ENCODE measurements at places on chromosomes 4 and X.

DNA sequence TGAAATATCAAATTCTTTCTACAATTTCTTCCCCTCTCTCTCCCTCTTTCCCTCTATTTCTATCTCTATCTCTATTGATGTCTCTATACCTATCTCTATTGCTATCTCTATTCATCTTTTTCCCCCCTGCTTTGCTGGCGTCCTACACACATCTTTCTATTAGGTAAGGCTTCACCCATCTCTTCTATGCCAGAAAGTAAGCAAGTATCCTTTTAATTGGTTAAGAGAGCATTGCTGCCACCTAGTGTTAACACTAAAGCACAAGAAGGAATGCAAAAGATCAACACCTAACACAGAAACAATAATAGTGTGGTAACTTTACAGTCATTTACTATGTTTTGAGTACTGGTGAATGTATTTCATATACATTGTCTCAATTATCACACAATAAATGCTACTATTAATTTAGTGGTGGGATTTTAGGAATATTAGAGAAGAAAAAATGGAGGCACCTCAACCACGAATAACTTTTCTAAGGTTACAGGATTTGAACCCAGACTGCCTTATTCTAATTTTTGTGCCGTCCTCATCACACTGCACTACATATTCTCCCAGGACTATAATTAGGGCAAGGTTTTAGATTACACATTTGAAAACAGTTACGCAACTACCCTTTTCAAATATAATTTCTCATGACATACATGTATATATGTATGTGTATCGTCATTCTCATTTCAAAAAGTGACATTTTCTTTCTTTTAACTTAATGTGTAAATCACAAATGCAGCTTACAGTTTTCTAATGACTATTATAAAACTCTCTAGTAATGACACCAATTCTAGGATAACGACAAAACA, 3.7 kb upstream of the C4orf36 start:
- no peak for DNase-seq

DNA sequence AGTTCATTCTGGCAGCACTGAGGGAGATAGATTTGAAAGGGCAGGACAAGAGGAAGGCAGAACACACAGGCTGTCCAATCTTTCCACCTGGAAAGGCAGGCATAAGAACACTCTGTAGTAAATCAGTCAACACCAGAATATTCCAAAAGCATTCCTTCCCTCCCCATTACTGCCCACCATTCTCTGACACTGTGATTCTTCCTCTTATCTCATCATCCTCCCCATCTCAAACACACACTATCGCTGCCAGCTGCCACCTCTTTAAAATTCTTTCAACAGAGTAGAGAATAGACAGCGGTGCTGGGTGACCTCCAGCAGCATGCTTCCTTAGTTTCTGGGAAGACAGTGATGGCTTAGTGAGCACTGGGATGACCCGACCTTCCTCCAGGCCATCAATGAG, 53.7 kb upstream of the MYOZ2 start:
- no peak for DNase-seq

DNA sequence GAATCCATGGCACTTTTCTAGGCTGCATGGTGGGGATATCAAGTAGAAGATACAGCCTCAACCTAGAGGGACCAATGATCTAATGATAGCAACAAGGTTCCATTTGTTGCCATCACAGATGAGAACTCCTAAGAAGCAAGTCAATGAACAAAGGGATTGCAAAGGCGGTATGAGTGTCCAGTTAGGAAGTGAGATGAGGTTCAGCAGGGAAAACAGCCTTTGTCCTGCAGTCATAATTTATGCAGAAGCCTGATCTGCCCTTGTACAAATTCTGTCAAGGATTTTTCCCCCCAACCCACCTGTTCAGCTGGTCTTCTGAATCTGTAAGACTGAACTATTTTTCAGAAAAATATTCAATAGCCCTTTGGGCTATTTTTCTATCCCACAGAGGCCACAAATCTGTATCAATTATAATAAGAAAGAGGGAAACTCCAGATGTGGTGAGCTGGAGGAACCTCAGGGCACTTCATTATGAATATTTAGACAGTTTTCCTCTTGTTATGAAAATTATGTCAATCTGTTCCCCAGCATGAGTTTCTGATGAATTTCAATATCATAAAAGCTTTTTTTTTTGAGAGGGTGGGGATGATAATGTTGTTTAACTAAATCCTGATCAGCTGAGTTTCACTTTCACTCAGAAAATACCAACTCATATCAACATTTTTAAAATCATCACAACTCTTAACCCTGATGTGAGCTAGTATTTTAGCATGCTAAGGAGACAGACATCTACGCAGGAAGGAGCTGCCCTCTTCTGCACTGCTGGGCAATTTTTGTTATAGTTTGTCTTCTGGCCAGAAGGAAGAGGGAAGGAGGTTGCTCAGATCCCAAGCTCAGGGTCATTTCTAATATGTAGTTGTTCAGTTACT, 127.2 kb upstream of the MAP3K15 start:
- no peak for DNase-seq

DNA sequence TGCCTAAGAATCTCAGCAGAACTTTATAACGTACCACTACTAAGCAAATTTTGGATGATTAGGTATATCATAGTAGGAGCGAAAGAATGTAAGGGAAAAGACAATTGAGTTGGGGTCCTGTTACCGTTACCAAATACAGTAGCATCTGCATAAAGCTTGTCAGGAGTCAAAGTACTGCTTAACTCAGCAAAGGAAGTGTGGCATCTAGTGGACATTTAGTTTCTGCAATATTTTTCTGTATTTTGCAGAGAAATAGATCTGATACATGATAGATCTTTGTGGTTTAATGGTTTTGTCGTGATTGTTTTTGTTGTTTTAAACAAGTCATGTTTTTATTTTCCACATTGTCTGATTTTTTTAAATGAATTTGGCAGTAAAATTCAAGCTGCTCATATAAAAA, 81.0 kb upstream of the SMARCAD1 start:
- DNase-seq, result no peak

DNA sequence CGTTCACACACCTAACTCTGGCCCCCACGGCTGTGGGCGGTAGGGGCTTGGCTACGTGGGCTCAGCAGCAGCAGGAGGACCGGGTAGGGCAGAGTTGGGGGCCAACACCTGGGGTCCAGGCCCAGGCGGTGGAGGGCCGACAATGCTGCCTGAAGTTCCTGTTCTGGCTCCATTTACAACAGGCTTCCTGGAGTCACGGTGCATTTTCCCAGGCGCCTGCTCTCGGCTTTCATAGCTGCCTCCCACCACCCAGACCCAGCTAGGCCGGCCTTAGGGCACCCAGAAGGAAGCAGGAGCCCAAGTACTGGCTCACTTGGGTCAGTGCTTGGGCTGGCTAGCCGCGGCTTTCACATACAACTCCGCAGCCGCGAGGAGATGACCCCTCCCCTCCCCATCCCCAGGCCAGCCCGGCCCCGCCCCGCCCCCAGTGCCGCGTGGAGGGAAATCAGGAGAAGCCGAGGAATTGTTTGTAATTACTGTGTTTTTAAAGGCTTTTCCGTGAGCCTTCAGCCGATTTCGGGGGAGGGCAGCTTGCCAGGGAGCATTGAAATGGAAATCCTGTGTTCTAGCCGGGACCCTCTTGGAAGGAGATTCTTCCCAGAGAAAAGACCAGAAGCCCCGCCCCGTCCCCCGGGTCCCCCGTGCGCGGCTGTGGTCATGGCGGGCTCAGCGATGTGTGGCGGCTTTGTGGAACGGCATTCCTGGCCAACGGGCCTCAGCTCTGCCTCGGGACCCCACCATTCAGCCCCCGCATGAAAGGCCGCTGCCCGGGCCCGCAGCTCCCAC, 28.5 kb downstream of the PJA1 start:
- DNase-seq, result no peak

- no peak for DNase-seq
Observed at GRCh38 chr4:41745292-41746024, 3.1 kb downstream of the PHOX2B start.

GRCh38 chrX:70089604-70090297, 27.5 kb downstream of the OTUD6A start:
- no peak for DNase-seq

- DNase-seq, result no peak
Observed at GRCh38 chr4:19557161-19557560, 694.5 kb upstream of the SLIT2 start.

GRCh38 chr4:6354119-6354518, 84.5 kb downstream of the WFS1 start:
- no peak for DNase-seq

- DNase-seq, result no peak
Observed at GRCh38 chrX:150502979-150503897, 65.2 kb upstream of the MTM1 start.

DNA sequence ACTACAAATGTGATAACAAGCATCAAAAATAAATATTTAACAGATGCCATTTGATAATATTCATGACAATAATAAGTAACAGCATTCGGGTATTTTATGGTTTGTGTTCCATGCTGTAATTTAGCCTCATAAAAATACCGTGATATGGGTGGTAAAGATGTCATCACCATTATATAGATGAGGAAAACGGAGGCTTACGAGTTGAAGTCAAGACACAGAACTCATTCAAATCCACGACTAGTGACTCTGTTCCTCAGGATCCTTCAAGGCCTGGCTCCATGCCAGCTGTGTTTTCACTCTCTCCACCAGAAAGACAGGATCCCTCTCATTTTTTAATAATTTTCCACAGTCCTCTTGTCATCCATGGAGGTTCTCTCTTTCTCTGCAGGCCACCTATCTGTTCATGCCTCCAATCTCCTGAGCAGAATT, 94.5 kb downstream of the APBB2 start:
- DNase-seq, result no peak

DNA sequence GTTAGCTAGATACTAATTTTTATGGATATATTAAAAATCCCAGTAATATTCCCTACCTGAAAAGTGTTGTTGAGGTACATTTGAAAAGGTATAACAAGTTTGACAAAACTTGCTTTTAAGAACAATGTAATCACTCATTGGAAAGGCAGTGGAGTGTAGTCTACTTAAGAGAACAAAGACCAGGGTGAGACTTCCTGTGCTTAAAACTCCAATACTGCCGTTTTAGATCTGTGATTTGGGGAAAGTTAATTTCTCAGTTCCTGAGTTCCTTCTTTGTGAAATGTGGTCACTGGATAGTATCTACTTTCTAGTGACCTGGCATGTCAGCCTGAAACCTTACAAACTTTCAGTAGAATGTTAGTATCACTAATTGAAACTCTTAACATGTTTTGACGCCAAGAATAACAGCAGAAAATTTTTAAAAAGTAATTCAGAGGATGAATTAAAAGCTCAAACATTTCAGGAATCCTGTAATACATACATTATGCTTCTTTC, 56.8 kb downstream of the PCDH7 start:
- DNase-seq, result no peak

GRCh38 chr4:22356987-22357596, 158.8 kb downstream of the ADGRA3 start:
- no peak for DNase-seq

GRCh38 chr4:180422989-180423711, 1820.1 kb upstream of the TENM3 start:
- DNase-seq, result no peak

- no peak for DNase-seq
Observed at GRCh38 chr4:158836002-158836369, 67.2 kb downstream of the FNIP2 start.

DNA sequence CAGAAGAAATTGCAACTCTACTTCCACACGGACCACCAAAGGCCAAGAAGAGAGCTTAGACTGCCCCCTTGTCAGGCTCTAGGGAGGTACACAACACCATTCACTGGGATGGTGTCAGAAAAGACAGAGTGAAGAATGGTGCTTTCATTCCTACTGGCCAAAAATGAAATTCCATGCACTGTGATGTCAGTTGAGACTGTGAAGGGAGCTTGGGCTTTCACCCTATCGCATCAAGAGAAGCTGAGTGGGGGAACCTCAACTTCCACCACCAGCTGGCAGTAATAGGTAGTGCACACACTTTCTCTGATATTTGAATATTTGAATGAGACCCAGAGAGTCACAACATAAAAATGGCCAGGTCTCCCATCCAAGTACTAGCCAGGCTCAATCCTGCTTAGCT, 65.9 kb downstream of the ZNF711 start:
- DNase-seq, result no peak

DNA sequence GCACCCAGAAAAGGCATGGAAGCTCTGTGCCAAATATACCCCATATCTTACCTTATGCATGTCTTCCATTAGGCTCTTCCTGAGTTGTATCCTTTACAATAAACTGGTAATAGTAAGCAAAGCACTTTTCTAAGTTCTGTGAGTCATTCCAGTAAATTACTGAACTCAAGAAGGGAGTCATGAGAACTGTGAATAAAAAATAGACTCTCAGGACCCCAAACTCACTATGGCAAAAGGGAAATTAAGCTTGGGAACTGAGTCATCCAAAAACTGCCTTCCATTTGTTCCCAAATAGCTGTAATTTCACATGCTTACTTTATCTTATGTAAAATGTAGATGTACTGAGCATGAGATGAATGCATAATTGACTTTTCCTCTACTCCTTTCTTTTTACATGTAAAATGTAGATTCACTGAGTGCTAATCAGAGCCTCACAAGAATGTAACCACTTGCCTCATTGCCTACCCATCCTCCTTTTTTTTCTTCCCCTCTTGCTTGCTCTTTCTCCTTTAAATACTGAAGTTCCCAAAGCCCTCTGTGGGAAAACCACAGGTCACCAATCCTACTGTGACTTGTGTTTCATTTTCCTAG, 8.1 kb downstream of the TCEAL3 start:
- DNase-seq, result no peak

DNA sequence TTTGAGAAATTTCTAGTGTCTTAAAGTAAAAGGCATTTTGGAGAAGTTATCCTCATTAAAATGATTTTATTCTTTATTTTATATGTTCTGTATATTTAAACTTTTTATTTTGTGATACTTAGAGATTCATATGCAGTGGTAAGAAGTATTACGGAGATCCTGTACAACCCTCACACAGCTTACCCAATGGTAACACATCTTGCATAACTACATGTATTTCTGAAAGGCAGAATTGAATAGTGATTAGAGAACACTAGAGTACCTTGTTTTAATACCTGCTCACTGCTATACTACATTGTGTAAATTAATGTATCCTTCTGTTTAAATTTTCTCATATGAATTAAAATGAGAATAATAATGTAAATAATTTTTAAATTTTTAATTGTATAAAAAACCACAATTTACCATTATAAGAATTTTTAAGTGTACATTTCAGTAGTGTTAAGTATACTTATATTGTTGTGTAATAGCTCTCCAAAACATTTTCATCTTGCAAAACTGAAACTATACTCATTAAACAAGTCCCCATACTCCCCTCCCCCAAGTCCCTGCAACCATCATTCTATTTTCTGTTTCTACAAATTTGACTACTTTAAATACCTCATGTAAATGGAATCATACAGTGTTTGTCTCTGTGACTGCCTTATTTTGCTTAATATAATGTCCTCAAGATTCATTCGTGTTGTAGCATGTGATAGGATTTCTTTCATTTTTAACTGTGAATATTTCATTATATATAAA, 45.4 kb downstream of the INTS12 start:
- DNase-seq, result no peak

- no peak for DNase-seq
Observed at GRCh38 chr4:152266831-152267480, 268.9 kb downstream of the FBXW7 start.

DNA sequence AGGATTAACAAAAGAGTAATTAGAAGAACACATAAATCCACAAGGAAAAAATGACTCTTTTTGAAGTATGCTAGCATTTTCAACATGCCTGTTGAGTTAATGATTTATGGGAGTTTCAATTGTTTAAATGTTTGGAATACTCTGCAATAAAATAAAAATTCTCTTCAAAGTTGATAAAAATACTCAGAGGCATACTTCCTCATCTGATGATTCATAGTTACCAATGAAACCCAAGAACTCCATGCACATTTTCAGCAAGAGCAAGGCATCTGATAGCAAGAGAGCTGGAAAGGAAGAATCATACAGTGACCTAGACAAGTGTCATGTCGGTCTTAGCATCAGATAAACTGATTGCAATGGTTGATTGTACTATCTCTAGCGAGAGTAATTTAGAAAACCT, 443.7 kb upstream of the ATOH1 start:
- no peak for DNase-seq
